ENCODE measurements at places on chromosomes 6 and 20.
A peak's percentile ranks its signal among the peaks of the same experiment; 100 is the strongest.

DNA sequence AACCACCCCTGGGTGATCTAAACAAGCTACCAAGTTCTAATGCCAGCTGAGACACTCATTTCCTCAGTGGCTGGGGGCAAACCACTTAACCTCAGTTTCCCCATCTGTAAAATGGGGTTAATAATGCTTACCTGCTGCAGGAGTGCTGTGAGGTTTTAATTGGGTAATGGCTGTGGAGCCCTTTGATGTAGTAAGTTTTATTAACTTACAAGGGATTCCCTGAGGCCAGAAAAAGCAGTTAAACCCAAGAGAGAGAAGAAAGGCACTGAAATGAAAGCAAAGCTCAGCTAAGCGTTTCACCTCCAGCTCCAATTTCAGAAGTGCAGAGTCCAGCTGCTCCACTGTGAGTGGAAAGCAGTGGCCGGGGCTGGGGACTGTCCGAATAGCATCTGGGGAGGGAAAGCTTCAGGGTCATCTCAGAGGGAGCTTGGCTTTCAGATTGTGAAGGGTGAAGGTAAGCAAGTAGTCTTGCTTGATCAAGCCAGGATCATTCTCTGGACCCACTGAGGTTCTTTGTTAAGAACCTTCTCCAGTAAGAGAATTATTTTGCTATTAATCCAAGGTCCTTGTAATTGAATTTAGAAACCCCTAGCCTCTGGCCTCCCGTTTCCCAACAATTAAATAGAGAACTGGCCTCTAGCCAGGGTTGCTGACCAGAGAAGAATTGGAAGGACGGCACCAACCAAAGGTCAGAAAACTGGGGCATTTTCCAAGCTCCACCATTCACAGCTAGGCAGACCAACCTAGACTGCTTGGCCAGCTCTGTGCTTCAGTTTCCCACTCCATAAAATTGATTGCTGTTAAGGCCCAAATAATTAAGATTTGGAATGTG lies 20.9 kb upstream of the TCP11 start:
- no peak for DNase-seq

GRCh38 chr6:4853782-4854511 lies 77.7 kb downstream of the CDYL start:
- peak; percentile 34 for DNase-seq

DNA sequence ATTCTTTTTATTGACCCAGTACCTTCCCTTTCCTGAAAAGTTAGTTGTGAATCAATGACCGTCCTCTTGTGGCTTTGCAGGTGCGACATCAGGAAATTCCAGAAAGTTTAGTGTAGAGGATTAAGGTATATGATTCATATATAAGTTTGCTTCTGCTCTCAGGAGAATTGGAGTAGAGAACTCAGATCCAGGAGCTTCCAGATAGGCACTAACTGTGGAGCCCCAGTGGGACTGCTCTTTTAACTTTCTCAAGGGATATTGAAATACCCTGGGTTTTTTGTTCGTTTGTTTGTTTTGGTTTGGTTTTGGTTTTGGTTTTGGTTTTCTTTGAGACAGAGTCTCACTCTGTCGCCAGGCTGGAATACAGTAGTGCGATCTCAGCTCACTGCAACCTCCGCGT lies 9.5 kb downstream of the TAAR2 start:
- DNase-seq, result no peak

- no peak for DNase-seq
Observed at GRCh38 chr20:34743039-34743438, 38.9 kb downstream of the TP53INP2 start.

GRCh38 chr6:21185861-21186478 lies 407.6 kb upstream of the SOX4 start:
- DNase-seq, result no peak

- DNase-seq, result no peak
Observed at GRCh38 chr6:159819932-159820640, 20.0 kb downstream of the PNLDC1 start.

DNA sequence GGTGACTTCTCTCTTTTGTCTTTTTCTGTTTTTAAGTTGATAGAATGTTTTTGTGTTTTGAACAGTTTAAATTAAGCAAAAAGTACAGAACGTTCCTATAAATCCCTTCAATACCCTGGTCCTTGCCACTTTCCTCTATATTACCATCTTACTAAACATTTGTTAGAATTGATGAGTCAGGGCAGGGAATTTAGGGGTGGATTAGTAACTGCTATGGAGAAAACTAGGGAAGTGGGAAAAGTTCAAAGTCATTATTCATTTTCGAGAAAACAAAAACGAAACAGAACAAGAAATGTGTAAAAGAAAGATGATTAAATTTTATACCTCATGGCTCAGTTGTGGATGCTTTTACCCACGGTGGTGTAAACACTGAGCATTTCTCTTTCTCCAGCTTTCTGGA lies 240.4 kb upstream of the SULF2 start:
- DNase-seq, result peak; percentile 52

DNA sequence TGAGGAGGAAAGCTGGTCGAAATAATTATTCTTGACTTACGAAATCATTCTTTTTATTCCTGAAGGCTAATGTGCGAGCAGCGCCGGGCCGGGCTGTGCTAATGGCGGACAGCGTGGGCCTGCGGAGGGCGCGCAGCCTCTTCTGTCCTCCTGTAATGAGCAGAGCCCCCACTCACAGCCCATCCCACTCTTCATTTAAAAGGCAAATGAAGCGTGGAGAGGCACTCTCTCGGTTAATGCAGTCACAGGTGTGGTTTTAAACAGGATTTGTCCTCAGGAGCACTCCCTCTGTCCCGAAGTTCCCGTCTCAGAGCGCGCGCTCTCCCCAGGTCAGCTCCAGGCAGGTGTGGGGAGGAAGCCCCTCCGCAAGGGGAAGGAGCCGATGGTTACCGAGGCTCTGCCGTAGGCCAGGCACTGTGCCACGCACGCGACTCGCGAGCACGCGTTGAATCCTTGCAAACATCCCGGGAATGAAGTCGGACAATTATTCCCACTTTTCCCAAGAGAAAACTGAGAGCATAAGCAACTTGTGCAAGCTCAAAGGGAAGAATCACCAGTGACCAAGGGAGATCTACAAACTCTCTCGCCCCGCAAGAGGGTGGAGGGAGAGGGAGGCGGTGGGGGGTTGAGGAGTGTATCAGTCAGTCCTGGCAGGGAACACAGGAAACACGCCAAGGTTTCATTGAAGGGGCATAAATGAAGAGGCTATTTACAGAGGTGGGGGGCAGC lies 35.5 kb upstream of the ZFAND3 start:
- DNase-seq, result peak; percentile 52

DNA sequence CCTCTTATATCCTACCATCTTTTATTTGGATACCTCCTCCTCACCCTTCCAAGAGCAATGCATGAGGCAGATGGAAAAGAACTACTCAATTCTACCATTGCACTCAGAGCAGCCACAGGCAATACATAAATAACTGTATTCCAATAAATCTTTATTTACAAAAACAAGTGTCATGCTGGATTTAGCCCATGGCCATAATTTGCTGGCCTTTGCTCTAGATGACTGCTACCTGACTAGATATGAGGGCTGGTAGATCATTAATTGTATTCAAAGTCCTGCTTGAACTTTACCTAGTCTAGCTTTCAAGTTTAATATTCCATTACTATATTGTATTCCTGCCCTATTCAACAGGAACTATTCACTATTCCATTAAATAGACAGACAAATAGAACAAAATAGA lies 37.1 kb downstream of the AFG1L start:
- DNase-seq, result no peak

DNA sequence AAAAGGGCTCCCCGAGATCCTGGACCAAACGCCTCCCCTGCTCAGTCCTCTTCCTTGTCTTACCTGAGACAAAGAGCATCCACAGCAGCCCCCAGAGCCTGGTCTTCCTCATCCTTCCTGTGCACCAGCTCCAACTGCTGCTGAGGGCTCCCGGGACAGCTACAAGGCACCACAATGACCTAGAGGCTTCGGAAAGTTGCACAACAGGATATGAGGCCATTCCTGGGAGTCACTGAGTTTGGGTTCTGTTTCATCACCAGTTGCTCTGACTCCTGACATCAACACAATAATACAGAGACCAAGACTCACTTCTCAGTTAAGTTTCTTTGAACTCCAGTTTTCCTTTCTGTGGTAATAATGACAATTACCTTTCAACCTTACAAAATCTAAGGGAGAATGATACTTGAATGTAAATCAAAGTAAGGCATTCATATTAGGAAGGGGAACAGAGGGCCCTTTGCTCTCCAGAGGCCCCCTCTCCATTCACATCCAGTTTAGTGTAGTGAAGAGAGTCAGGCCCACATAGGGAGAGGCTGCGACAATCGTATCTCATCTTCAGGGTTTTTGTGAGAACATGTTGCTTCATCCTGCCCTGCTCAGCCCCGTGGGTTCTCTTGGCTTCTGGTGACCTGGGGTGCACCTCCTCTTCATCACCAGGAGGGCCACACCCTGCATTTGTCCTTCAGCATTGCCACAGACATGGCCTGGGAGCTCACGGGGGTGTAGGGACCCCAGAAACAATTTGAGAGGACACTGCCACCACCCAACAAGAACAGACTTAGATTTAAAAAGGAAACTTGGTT lies at the start of gene TREM1:
TSS of gene TREM1 (minus strand) at position 139 of the 803 bp plus-strand sequence. CDS start at position 112, 27 bp downstream.
- DNase-seq, result peak; percentile 96

- no peak for DNase-seq
Observed at GRCh38 chr20:58128635-58129625, 99.5 kb downstream of the ANKRD60 start.

All from iris pigment epithelial cell (primary cell).